ENCODE measurements at places on chromosomes 4 and X. TPM values are rescaled to one million over a fixed set of nuclear protein-coding genes. Genes with fewer than 3 reads are reported as not detected.

Gene HMX1
- not detected for total RNA-seq

Gene FHIP1A
- total RNA-seq = 0.43 TPM

Gene TMEM271
- total RNA-seq = not detected

Gene DRD5
- total RNA-seq = not detected

Gene SLC30A9
- total RNA-seq = 56.7 TPM

Gene RTL5
- total RNA-seq = 1.6 TPM

Gene BMPR1B
- 0.14 TPM for total RNA-seq

Gene P2RY10
- not detected for total RNA-seq

Gene ZXDA
- total RNA-seq = 5.1 TPM

Gene TMEM144
- 9.2 TPM for total RNA-seq

Gene QRFPR
- not detected for total RNA-seq

Gene OTC
- total RNA-seq = not detected

Gene RBM46
- total RNA-seq = 0.09 TPM

Gene NUDT10
- total RNA-seq = 1.6 TPM

Gene SPANXD
- total RNA-seq = not detected

Gene H2BW2
- total RNA-seq = not detected

Gene GPC3
- 1.9 TPM for total RNA-seq

Gene SPANXN4
- not detected for total RNA-seq

Gene HSFX1
- total RNA-seq = 0.37 TPM

Gene IL21
- total RNA-seq = not detected

Gene WDR17
- total RNA-seq = 1.6 TPM

All from smooth muscle cell of bladder (primary cell).